ENCODE measurements at places on chromosomes 6 and 20.
A peak's percentile ranks its signal among the peaks of the same experiment; 100 is the strongest.

- H3K27ac ChIP-seq, result no peak overlapping the region
- no peaks in the 10 kb centered on the region for H3K27me3 ChIP-seq
- H3K4me3 ChIP-seq, result no peak overlapping the region
- no peak for DNase-seq
Observed at GRCh38 chr6:131968656-131969055, 17.5 kb upstream of the CCN2 start.

- H3K36me3 ChIP-seq, result no peaks in the 10 kb centered on the region
- peak; percentile 76 for DNase-seq
- H3K27ac ChIP-seq, result peak overlapping the region; percentile 58
- no peak overlapping the region for H3K4me3 ChIP-seq
- H3K4me1 ChIP-seq, result peaks cover 50% of the 10 kb centered on the region
Observed at GRCh38 chr20:15111654-15112053, 774.2 kb upstream of the FLRT3 start.

DNA sequence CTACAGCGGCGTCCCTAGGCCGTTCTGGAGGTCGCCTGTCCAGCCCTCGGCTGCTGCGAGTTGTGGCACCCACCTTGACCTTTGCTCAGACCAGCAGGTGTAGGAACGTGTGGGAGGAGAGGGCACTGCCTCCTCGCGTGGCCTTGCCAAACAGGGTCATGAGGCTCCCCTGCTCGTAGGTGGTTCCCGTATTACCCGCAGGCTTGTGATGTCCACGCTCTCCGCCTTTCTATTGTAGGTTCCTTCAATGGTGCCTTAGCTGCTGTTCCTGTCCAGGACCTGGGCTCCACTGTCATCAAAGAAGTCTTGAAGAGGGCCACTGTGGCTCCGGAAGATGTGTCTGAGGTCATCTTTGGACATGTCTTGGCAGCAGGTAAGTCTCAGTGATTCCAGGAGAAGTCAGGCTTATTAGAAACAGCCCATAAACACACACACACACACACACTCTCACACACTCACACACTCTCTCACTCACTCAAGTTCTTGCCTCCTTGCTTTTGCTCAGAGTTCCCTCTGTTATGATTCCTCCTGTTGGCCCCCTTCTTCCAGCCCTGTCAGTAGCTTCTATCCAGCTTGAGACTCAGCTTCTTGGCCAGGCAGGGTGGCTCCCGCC, 942 bp downstream of the ACAT2 start:
- H3K27ac ChIP-seq, result peak overlapping the region; percentile 97
- DNase-seq, result peak; percentile 24
- H3K27me3 ChIP-seq, result no peaks in the 10 kb centered on the region
- peak overlapping the region; percentile 74 for H3K4me3 ChIP-seq
- peaks cover 58% of the 10 kb centered on the region for H3K36me3 ChIP-seq

DNA sequence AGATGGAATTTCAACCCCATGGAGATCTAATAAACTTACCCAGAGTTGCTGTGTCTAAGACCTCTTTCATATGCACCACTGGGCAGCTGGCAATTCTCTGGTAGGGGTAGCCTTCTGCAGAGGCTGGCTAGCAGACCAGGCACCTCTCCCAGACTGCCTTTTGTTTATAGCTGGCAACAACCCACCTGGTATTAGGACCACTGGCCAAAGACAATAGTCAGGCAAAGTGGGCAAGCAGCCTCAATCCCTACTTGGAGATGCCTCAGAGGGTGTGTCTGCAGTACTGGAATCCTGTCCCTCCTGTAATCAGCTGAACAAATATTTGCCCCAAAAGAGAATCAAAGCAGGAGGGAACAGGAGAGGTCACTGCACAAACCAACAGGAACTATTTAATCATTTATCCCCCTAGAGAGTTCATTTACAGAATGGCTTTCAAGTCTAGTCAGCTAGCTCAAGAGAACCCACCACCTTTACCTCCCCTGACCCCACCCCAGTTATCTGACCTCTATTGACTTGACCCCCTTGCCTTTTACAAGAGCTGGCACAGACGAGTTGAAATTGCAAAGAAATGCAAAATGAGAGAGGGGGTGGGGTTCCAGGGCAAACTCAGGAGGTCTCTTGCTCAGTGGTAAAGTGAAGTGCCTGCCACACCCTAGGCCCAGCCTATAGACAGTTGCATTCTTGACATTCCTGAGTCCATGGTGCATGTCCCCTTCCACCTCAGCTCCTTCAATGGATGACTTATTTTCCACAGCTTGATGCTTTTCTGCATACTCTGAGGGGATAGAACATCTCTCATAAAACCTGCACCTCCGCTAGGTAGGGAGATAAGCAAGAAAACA, 2.8 kb downstream of the BCL2L1 start:
- H3K27ac ChIP-seq, result peak overlapping the region; percentile 90
- H3K27me3 ChIP-seq, result no peaks in the 10 kb centered on the region
- H3K36me3 ChIP-seq, result peaks cover 72% of the 10 kb centered on the region
- peak; percentile 32 for DNase-seq

DNA sequence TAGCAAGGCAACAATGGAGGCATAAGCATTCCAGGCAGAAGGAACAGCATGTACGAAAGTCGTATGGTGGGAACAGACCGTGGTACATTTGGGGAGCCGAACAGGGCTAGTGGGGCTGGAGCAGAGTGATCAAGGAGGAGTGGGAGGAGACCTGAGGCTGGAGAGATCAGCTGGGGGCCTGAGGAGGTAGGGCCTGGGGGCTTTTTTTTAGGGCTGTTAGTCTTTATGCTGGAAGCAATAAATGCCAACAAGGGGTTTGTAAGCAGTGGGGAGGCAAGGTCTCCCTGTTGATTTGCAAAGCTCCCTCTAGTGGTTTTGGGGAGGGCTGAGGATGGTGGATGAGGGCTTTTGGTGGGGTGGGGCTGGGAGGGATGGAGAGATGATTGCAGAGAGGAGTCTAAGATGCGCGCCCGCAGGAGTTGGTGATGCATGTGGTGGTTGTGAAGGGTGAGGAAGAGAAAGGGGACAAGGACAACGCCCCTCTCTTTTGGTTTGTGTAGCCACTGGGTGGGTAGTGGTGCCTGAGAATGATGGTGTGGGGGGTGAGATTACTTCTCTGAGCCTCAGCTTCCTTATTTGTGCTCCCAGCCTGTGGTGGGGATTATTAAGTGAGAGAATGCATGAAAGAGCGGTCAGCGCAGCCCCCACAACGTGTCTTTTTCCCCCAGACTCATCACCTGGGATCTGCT, 74.1 kb upstream of the TOX2 start:
- peak; percentile 51 for DNase-seq
- no peak overlapping the region for H3K27ac ChIP-seq
- H3K4me1 ChIP-seq, result 0 out of 2 replicates have a peak, but pooled peaks cover 4% of the 10 kb centered on the region
- no peaks in the 10 kb centered on the region for H3K36me3 ChIP-seq
- peaks cover 7% of the 10 kb centered on the region for H3K27me3 ChIP-seq
- no peak overlapping the region for H3K4me3 ChIP-seq

DNA sequence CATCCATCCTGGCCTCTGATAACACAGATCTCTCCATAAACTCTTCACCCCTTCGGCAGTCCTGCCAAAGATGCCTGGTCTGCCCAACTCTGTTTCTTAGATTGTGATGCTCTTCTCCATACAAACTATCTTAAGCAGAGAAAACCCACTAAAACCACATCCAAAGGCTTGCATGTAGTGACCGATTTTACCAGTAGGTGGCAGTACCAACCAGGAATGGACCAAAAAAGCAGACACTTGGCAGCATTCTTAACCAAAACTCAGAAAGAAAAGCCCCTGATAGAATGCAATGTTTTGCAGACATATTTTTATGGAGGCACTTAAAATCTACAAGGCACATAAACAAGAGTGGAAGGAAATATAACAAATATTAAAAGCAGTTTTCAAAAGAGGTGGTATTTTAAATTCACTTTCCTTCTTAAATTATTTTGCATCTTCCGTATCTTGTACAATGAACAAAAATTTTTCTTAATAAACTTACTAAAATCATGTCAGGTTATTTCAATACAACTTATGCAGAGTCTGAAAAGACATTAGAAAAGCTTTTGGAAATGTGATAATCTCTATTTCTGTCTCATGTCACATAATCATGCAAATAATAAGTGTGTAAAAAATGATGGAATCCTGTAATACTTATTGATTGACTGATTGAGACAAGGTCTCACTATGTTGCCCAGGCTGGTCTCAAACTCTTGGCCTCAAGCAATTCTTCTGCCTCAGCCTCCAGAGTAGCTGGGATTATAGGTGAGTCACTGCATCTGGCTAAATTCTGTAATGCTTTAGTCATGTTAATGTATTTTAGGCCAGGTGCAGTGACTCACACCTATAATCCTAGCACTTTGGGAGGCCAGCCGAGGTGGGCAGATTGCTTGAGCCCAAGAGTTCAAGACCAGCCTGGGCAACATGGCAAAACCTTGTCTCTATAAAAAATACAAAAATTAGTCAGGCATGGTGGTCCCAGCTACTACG, 29.4 kb downstream of the LRP11 start:
- no peak overlapping the region for H3K27ac ChIP-seq
- no peaks in the 10 kb centered on the region for H3K36me3 ChIP-seq
- peak; percentile 84 for DNase-seq

- no peaks in the 10 kb centered on the region for H3K36me3 ChIP-seq
- DNase-seq, result no peak
- H3K4me3 ChIP-seq, result no peak overlapping the region
Observed at GRCh38 chr6:168097621-168098430, 18.8 kb upstream of the FRMD1 start.

GRCh38 chr6:12892151-12892550, 175.6 kb downstream of the PHACTR1 start:
- H3K4me1 ChIP-seq, result no peaks in the 10 kb centered on the region
- no peak overlapping the region for H3K4me3 ChIP-seq
- no peaks in the 10 kb centered on the region for H3K36me3 ChIP-seq
- H3K27ac ChIP-seq, result no peak overlapping the region

DNA sequence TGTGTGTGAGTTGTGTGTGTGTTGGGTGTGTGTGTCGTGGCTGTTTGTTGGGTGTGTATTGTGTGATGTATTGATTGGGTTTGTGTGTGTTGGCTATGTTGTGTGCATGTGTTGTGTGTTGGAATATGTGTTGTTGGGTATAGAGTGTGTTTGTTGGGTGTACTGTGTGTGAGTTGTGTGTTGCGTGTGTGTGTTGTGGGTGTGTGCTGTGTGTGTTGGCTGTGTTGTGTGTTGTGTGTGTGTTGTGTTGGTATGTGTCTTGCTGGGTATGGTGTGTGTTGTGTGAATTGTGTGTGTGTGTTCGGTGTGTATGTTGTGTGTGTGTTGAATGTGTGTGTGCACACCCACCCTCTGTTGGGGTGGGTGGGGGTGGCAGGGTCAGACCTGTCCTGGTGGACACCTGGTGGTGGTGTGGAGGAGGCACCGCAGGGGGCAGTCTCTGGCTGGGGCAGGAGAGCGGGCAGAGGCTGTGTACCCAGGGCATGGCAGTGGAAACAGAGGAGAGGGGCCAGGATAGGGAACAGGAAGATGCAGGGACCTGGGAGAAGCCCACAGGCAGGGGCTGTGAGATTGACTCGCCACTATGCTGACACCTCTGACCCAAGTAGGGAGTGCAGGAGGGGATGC, 25.5 kb upstream of the PXDC1 start:
- H3K4me3 ChIP-seq, result no peak overlapping the region
- DNase-seq, result no peak
- no peaks in the 10 kb centered on the region for H3K36me3 ChIP-seq
- no peaks in the 10 kb centered on the region for H3K4me1 ChIP-seq
- no peak overlapping the region for H3K27ac ChIP-seq

- DNase-seq, result no peak
- H3K36me3 ChIP-seq, result no peaks in the 10 kb centered on the region
- no peaks in the 10 kb centered on the region for H3K4me1 ChIP-seq
- H3K4me3 ChIP-seq, result no peak overlapping the region
- H3K27me3 ChIP-seq, result no peaks in the 10 kb centered on the region
Observed at GRCh38 chr6:68468244-68468884, 166.7 kb upstream of the ADGRB3 start.

DNA sequence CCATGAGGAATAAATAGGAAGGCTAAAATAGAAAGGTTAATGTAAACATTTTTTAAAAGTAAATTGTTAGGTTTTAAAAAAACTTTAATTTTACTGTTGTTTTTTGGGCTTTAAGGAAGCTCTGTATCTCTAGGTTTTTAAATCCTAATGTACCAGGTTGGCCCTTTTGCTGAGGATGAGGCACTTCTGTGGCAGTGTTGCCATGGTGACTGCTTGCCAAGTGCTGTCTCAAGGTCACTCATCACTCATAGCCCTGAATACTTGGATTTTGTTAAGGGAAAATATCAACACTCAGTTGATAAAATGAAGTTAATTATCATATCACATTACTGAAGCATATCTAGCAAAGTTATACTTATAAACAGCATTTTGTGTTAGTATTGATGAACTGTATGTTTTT, 50.2 kb downstream of the NCOA3 start:
- no peaks in the 10 kb centered on the region for H3K27me3 ChIP-seq
- H3K36me3 ChIP-seq, result no peaks in the 10 kb centered on the region
- H3K4me3 ChIP-seq, result no peak overlapping the region
- H3K27ac ChIP-seq, result no peak overlapping the region
- DNase-seq, result no peak
- no peaks in the 10 kb centered on the region for H3K4me1 ChIP-seq

- H3K4me3 ChIP-seq, result no peak overlapping the region
- H3K36me3 ChIP-seq, result peaks cover 72% of the 10 kb centered on the region
- H3K27me3 ChIP-seq, result no peaks in the 10 kb centered on the region
- H3K4me1 ChIP-seq, result no peaks in the 10 kb centered on the region
Observed at GRCh38 chr20:49635866-49636265, 67.9 kb upstream of the PTGIS start.

GRCh38 chr6:105794239-105794638, 291.9 kb upstream of the PRDM1 start:
- peak overlapping the region; percentile 30 for H3K27ac ChIP-seq
- no peak for DNase-seq
- no peaks in the 10 kb centered on the region for H3K36me3 ChIP-seq
- H3K4me3 ChIP-seq, result no peak overlapping the region
- peaks cover 30% of the 10 kb centered on the region for H3K4me1 ChIP-seq

DNA sequence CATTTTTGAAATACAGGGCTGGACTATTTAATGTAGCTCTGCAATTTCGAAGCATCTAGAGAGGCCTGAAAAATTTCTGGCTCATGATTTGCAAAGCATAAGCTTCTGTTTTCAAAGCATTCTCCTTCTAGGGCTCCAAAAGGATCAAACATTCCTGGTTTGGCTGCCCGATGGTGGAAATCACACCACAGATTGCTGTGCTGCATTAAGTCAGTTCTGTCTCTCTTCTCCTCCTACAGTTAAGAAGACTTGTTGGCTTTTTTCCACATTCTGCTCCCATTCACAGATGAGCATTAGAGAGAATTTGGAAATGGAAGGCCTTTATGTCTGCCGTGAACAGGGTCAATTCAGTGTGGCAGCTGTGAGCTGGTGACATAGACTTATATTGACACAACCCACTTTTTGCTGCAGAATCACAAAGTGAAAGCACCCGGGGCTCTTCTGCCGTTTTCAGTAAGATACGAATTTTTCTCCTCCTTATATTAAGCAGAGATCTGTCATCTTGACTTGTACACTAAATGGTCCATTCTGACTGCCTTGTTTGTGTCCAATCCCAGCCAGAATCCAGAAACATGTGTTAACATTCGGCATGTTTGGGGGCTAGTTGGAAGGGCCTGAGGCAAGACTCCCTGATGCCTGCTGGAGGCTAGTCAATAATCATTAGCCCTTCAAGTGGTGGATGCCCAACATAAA, 330.8 kb upstream of the DEFB112 start:
- no peaks in the 10 kb centered on the region for H3K36me3 ChIP-seq
- no peak overlapping the region for H3K4me3 ChIP-seq
- H3K27me3 ChIP-seq, result no peaks in the 10 kb centered on the region
- H3K4me1 ChIP-seq, result no peaks in the 10 kb centered on the region
- DNase-seq, result no peak

GRCh38 chr6:56649053-56649769, 6.5 kb upstream of the DST start:
- no peak overlapping the region for H3K4me3 ChIP-seq
- H3K27ac ChIP-seq, result no peak overlapping the region
- H3K27me3 ChIP-seq, result peaks cover 5% of the 10 kb centered on the region
- no peaks in the 10 kb centered on the region for H3K36me3 ChIP-seq
- H3K4me1 ChIP-seq, result no peaks in the 10 kb centered on the region

- H3K27me3 ChIP-seq, result peaks cover 5% of the 10 kb centered on the region
- DNase-seq, result no peak
- no peaks in the 10 kb centered on the region for H3K36me3 ChIP-seq
- H3K4me1 ChIP-seq, result no peaks in the 10 kb centered on the region
Observed at GRCh38 chr6:154502553-154502952, 7.9 kb downstream of the CNKSR3 start.
